ENCODE measurements at places on chromosomes 11 and 22. TPM values are rescaled to one million over a fixed set of nuclear protein-coding genes. Genes with fewer than 3 reads are reported as not detected.

Gene ANO1
- 0.59 TPM for total RNA-seq

GRCh38 chr22:45852826-45853225 lies 124.1 kb downstream of the WNT7B start:
- DNase-seq = no peak
- H3K4me1 ChIP-seq = no peaks in the 10 kb centered on the region
- no peak overlapping the region for H3K27ac ChIP-seq
- H3K4me3 ChIP-seq = no peak overlapping the region
- H3K27me3 ChIP-seq = no peaks in the 10 kb centered on the region

- H3K4me1 ChIP-seq = no peaks in the 10 kb centered on the region
- no peaks in the 10 kb centered on the region for H3K27me3 ChIP-seq
- H3K27ac ChIP-seq = no peak overlapping the region
- no peak for DNase-seq
These were observed 107.7 kb downstream of the CADM1 start for GRCh38 chr11:115396533-115396932.

- no peak overlapping the region for H3K4me3 ChIP-seq
- H3K36me3 ChIP-seq = no peaks in the 10 kb centered on the region
- H3K27ac ChIP-seq = no peak overlapping the region
- no peak for DNase-seq
- H3K4me1 ChIP-seq = no peaks in the 10 kb centered on the region
These were observed 36.0 kb upstream of the OLFML1 start for GRCh38 chr11:7449211-7449840.

- DNase-seq = no peak
- peaks cover 68% of the 10 kb centered on the region for H3K27me3 ChIP-seq
- H3K36me3 ChIP-seq = no peaks in the 10 kb centered on the region
- H3K4me3 ChIP-seq = no peak overlapping the region
These were observed 2.0 kb downstream of the DSCAML1 start for GRCh38 chr11:117794772-117795629.

DNA sequence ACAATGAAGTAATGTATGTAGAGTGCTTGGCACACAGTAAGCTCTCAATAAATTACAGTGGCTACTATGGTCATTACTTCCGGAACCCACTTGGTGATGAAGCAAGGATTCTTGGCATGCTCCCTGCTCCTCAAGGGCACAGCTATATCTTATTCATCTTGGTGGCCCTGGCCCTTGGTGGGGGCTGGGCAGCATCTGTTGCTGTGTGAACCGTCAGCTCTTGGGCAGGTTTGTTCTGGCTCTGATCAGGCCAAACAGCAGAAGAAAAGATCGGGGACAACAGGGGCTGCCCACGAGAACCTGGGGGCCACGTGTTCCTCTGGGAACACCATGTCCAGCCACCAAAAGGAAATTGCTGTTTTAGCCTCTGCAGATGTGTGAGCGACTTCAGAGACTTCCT lies 136.9 kb upstream of the SYT13 start:
- H3K27ac ChIP-seq = no peak overlapping the region
- no peak overlapping the region for H3K4me3 ChIP-seq
- DNase-seq = no peak

Gene ANKK1
- 0.43 TPM for total RNA-seq

DNA sequence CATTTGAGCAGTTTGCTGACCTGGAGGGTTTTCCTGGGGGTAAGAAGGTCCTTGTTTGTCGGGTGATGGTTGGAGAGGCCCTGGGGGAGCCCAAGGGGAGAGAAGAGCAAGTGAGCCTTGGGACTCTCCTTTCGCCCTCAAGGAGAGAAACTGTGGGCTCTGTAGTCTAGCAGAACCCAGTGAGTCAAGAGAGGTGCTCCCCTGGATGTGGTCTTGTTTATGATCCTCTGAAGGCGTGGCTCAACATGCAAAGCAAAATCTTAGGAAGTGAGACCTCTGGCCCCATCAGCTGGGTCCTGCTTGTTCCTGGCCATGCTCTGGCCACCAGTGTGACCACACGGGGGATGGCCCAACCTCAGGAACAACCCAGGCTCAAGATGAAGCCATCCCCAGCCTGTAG lies 66.5 kb upstream of the ALX4 start:
- no peaks in the 10 kb centered on the region for H3K27me3 ChIP-seq
- peaks cover 1% of the 10 kb centered on the region for H3K4me1 ChIP-seq
- no peak overlapping the region for H3K4me3 ChIP-seq

Gene SIRT3
- total RNA-seq = 17.1 TPM

Gene TMEM121B
- 3.0 TPM for total RNA-seq

- no peak for DNase-seq
- no peaks in the 10 kb centered on the region for H3K36me3 ChIP-seq
- no peak overlapping the region for H3K4me3 ChIP-seq
- no peak overlapping the region for H3K27ac ChIP-seq
- no peaks in the 10 kb centered on the region for H3K4me1 ChIP-seq
These were observed 33.8 kb upstream of the SCUBE1 start for GRCh38 chr22:43376765-43377547.

Gene MYOD1
- not detected for total RNA-seq

- no peak overlapping the region for H3K27ac ChIP-seq
- DNase-seq = no peak
- no peaks in the 10 kb centered on the region for H3K27me3 ChIP-seq
- H3K4me3 ChIP-seq = no peak overlapping the region
- H3K4me1 ChIP-seq = no peaks in the 10 kb centered on the region
These were observed 21.6 kb downstream of the PARVG start for GRCh38 chr22:44202261-44202789.

- H3K27me3 ChIP-seq = peaks cover 14% of the 10 kb centered on the region
- H3K4me1 ChIP-seq = no peaks in the 10 kb centered on the region
- H3K4me3 ChIP-seq = no peak overlapping the region
- no peak overlapping the region for H3K27ac ChIP-seq
These were observed 29.3 kb downstream of the LMO1 start for GRCh38 chr11:8234425-8234821.

- H3K4me1 ChIP-seq = no peaks in the 10 kb centered on the region
- no peaks in the 10 kb centered on the region for H3K36me3 ChIP-seq
- H3K4me3 ChIP-seq = no peak overlapping the region
- no peak overlapping the region for H3K27ac ChIP-seq
- H3K27me3 ChIP-seq = peaks cover 11% of the 10 kb centered on the region
These were observed 49.3 kb upstream of the MPPED2 start for GRCh38 chr11:30635401-30635989.

Gene MDK
- total RNA-seq = 397 TPM

GRCh38 chr11:99098258-99098657 lies 77.5 kb downstream of the CNTN5 start:
- H3K27me3 ChIP-seq = no peaks in the 10 kb centered on the region
- no peak overlapping the region for H3K4me3 ChIP-seq
- H3K4me1 ChIP-seq = no peaks in the 10 kb centered on the region
- no peak for DNase-seq
- H3K27ac ChIP-seq = no peak overlapping the region

DNA sequence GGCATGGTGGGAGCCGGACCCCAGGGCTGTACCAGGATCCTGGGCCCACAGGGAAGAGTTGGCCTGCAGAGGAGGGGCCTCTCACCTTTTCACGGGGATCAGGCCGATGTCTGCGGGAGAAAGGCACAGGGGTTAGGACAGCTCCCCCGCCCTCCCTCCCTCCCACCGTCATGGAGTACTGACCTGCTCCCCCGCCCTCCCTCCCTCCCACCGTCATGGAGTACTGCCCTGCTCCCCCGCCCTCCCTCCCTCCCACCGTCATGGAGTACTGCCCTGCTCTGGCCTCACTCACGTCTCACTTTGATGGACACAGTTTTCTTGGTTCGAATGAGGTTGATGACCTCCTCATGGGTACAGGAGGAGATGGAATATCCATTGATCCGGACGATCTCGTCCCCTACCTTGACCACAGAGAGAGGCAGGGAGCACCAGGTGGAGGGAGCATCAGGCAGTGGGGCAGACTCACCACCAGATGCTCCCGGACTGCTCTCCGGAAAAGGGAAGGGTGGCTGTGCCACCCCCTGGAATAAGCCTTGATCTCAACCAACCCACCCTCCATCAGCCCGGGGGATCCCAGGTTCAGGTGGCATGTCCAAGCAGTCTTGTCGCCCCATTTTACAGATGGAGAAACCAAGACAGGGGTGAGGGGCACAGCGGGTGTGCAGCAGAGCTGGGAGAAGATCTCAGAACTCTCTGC lies 17.1 kb downstream of the USH1C start:
- no peak for DNase-seq
- no peak overlapping the region for H3K27ac ChIP-seq
- no peaks in the 10 kb centered on the region for H3K36me3 ChIP-seq
